ENCODE measurements at places on chromosomes 3 and 15. TPM values are rescaled to one million over a fixed set of nuclear protein-coding genes. Genes with fewer than 3 reads are reported as not detected.

FEZF2 gene
- total RNA-seq: not detected

CGNL1 gene
- total RNA-seq: 2.2 TPM

ADAMTS9 gene
- total RNA-seq: 9.8 TPM

TMCO5A gene
- total RNA-seq: not detected

PLIN1 gene
- total RNA-seq: 11.2 TPM

ECE2 gene
- not detected for total RNA-seq

SLC22A14 gene
- 0.48 TPM for total RNA-seq

TMEM212 gene
- total RNA-seq: not detected

ZNF385D gene
- 0.75 TPM for total RNA-seq

ISLR2 gene
- 0.48 TPM for total RNA-seq

DNA sequence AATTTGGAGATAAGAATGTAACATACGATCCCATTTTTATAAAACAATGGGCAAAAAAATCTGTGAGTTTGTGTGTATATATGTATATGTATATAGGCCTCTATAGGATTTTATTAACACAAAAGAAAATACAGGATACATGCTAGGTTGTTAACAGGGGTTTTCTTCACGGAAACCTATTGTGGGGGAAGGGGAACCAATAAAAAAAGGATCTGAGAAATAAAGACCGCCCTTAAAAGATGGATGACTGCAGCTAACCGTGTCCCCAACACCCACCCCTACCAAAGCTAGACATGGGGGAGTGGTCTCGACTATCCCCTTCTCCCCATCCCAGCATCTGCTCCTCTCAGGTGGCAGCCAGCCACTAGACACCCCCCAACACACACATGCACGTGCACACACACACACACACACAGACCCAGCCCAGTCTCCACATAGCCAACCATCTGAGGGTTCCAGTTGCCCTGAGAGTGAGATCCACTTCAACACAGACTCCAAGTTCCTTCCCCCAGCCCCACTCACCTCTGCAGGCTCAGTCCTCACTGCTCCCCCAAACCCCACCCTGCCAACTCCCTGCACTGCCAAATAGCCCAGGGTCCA lies 132.9 kb downstream of the TPRA1 start:
- H3K4me1 ChIP-seq: peaks cover 23% of the 10 kb centered on the region
- H3K4me3 ChIP-seq: no peak overlapping the region
- no peaks in the 10 kb centered on the region for H3K36me3 ChIP-seq
- no peak overlapping the region for H3K27ac ChIP-seq
- DNase-seq: no peak
- H3K27me3 ChIP-seq: peaks cover 58% of the 10 kb centered on the region

DNA sequence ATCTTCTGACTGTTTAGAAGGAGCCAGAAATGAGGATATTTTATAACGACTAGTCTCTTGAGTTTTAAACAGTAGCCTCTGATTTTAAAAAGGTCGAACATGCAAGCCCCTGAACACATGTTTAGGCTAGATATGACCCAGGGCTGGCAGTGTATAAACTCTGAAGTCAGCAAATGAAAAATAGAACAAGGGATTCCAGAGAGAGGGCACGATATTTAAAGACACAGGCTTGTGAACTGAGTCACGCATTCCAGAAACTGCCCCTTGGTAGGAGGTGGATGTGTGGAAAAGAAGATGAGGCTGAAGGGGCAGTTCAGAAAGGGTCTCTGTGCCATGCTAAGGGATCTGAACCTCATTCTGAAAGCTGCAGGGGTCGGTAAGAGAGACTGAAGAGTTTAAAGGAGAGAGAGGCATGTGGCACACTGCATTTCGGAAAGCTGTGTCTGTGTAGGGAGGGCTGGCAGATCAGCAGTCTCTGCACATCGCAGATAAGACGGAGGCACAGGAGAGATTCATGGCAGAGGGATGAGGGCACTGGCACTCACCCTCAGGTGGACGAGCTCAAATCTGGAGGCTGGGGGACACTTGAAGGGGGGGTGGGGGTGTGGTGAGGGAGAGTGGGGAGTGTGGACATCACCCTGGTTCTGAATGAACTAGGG lies 22.1 kb downstream of the ST8SIA2 start:
- H3K36me3 ChIP-seq: no peaks in the 10 kb centered on the region
- no peak overlapping the region for H3K27ac ChIP-seq
- H3K4me3 ChIP-seq: no peak overlapping the region
- DNase-seq: no peak
- no peaks in the 10 kb centered on the region for H3K4me1 ChIP-seq

- no peak for DNase-seq
- no peak overlapping the region for H3K27ac ChIP-seq
- peaks cover 11% of the 10 kb centered on the region for H3K4me1 ChIP-seq
- H3K27me3 ChIP-seq: no peaks in the 10 kb centered on the region
- no peak overlapping the region for H3K4me3 ChIP-seq
Measured at GRCh38 chr3:151175952-151176351, 27.1 kb downstream of the GPR171 start.

DNA sequence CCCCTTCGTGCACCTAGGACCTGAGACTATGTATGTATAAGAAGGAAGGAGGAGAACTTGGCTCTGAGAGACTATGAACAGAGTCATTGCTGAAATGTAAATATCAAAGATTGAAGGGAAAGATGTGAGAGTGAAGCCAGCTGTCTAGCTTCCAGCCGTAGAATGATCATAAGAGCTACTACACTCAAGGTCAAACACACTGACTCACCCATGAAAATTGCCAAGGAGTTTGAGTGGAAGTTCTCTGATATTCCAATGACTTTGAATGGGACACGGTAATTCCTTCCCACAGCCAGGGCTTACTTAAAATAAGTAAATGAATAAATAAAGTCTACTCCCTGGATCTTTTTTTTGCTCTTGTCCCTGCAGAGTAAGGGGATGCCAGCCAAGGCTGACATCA lies 398.9 kb upstream of the TPRG1 start:
- H3K4me1 ChIP-seq: peaks cover 14% of the 10 kb centered on the region
- no peaks in the 10 kb centered on the region for H3K27me3 ChIP-seq
- no peak overlapping the region for H3K4me3 ChIP-seq
- H3K27ac ChIP-seq: no peak overlapping the region

GRCh38 chr3:129481766-129482332 lies 41.8 kb downstream of the IFT122 start:
- H3K27me3 ChIP-seq: no peaks in the 10 kb centered on the region
- H3K27ac ChIP-seq: no peak overlapping the region
- H3K4me1 ChIP-seq: no peaks in the 10 kb centered on the region
- no peaks in the 10 kb centered on the region for H3K36me3 ChIP-seq

DNA sequence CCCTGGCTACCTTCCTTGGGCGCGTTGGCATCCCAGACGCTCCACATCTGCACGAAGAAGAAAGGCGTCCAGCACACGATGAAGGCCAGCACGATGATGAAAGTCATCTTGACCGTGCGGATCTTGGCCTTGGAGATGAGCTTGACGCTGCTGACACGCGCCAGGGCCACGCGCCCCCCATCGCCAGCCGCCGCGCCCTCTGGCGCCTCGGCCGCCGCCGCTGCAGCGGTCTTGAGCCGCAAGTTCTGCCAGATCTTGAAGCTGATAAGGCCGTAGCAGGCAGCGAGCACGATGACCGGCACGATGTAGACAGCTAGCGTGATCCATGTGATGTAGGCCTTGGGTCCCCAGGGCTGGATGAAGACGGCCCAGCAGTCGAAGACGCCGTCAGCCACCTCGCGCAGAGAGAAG lies 2.2 kb downstream of the OXTR start:
- peaks cover 50% of the 10 kb centered on the region for H3K27me3 ChIP-seq
- H3K27ac ChIP-seq: no peak overlapping the region
- H3K36me3 ChIP-seq: no peaks in the 10 kb centered on the region
- peak overlapping the region; percentile 16 for H3K4me3 ChIP-seq
- H3K4me1 ChIP-seq: peaks cover 23% of the 10 kb centered on the region
- DNase-seq: no peak

GRCh38 chr15:82040862-82041261 lies 5.0 kb downstream of the MEX3B start:
- no peak for DNase-seq
- peaks cover 12% of the 10 kb centered on the region for H3K27me3 ChIP-seq
- no peaks in the 10 kb centered on the region for H3K36me3 ChIP-seq
- H3K4me1 ChIP-seq: peaks cover 10% of the 10 kb centered on the region

- no peaks in the 10 kb centered on the region for H3K27me3 ChIP-seq
- peaks cover 16% of the 10 kb centered on the region for H3K4me1 ChIP-seq
- no peak overlapping the region for H3K27ac ChIP-seq
- no peak overlapping the region for H3K4me3 ChIP-seq
- H3K36me3 ChIP-seq: no peaks in the 10 kb centered on the region
Measured at GRCh38 chr3:45592405-45592804, 2.1 kb upstream of the LIMD1 start.

DNA sequence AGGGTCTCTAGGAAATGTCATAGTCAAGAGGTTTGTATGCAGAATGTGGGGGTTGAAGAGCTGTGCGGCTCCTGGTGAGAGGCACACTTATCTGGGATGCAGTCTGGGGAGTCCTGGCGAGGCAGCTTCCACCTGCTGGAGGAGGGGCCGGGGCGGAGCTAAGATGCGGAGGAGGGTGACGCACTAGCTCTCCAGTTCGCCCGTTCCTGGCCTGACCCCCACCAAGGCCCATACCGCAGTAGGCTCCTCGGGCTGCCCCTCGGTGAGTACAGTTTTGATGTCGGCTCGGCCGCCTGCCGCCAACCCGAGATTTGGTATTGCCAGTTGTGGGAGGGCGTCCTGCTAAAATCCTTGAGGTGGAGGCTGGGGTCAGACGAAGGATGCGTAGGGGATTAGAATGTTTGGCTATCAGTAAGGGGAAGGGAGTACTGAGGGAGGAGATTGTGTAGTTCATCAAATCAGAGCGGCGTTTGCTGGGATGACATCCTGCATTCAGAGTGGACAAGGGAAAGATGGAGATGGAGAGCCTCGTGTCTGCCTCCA lies at the start of gene SCG5:
Gene SCG5, plus strand, starts transcription at position 194 of the 543 bp plus-strand sequence. CDS start 1,883 bp downstream, outside the sequence.
- H3K36me3 ChIP-seq: no peaks in the 10 kb centered on the region
- peaks cover 10% of the 10 kb centered on the region for H3K4me1 ChIP-seq
- DNase-seq: peak; percentile 38
- H3K4me3 ChIP-seq: peak within 1 kb of the TSS; percentile 13
- peaks cover 8% of the 10 kb centered on the region for H3K27me3 ChIP-seq

DNA sequence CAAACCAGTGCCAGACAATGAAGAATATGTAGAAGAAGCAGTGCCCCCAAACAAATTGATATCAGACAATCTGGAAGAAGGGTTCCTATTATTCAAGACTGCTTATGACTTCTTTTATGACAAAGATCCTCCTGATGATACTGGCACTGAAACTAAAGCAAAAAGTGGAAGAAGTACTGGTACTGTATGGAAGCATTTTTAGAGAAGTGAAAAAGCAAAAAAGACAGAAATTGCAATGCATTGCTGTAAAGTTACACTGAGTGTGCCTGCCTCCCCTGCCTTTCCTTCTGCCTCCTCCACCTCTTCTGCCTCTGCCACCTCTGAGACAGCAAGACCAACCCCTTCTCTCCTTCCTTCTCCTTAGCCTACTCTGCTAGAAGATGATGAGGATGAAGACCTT lies 167.6 kb downstream of the PLCL2 start:
- DNase-seq: no peak
- no peaks in the 10 kb centered on the region for H3K36me3 ChIP-seq
- H3K27me3 ChIP-seq: no peaks in the 10 kb centered on the region

DNA sequence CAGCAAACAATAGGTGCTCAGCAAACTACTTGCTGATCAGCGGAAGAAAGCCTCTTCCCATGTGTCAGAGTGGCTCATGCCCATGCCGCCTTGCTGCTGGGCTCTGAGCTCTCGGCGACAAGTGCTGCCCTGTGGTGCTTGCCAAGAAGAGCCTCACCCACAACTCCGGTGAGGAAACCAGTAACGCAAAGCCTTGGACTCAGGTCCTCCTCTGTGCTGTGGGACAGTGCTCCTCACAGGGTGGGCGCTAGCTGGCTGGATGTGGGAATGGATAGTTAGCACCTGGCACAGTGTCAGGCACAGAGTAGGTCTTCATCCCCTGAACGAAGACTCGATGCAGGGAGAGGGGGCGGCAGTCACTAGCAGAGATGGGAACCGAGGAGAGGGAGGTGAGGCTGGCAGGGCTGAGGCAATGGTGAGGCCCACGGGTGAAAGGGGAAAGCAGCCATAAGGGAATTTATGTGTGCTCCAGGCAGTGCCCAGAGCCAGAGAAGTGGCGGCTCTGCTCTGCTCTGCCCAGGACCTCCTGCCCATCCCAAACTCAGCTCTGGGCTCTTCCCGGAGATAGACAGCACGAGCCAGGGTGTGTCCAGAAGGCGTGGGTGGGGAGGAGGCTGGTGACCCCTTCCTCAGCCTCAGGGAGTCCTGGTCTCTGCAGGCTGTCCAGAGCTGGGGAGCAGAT lies 55.7 kb downstream of the IQSEC1 start:
- no peaks in the 10 kb centered on the region for H3K36me3 ChIP-seq
- H3K4me3 ChIP-seq: no peak overlapping the region
- H3K27ac ChIP-seq: no peak overlapping the region
- DNase-seq: peak; percentile 6
- H3K27me3 ChIP-seq: no peaks in the 10 kb centered on the region

DNA sequence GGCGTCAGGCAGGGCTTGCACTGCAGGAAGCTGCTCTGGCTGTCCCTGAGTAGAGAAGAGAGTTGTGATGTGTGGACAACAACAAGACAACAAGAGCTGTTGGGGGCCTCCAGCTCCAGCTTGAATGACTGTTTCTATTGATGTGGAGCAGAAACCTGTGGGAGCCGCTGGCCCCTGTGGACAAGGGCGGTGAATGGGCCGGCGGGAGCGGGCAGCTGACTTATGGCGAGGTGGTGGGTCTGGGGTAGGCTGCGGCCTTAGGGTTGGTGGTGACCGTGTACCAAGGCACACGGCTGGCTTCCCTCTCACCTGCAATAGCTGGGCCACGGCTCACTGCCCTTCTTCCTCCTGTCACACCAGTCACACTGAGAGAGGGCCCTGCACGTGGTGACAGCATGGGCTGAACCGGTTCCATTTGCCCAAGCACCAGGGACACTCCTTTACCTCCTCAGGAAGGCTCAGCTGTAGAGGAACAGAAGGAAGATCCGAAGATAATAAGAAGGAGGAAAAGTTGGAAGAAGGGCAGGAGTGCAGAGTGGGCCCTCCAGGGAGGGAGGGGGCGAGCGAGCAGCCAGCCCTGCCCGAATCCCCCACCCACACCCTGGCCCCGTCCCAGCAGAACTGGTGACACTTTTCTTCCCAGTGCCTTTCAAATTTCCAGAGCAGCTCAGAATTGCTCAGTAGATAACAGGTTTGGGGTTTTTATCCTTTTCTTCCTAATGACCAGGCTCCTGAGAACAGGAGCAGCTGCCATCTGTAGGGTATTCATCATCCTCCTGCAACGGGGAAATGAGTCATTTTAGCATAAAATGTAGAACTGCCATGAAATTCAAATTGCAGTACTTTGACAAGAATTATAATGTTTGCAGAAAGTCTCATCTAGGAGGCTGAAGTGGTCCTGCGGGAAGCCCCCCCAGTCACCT lies 136.9 kb downstream of the TJP1 start:
- no peaks in the 10 kb centered on the region for H3K4me1 ChIP-seq
- no peak for DNase-seq
- no peak overlapping the region for H3K27ac ChIP-seq
- no peaks in the 10 kb centered on the region for H3K36me3 ChIP-seq

GRCh38 chr3:151345859-151346258 lies 16.5 kb upstream of the P2RY13 start:
- H3K4me3 ChIP-seq: no peak overlapping the region
- peak; percentile 9 for DNase-seq
- no peaks in the 10 kb centered on the region for H3K4me1 ChIP-seq
- H3K27me3 ChIP-seq: no peaks in the 10 kb centered on the region
- peak overlapping the region; percentile 36 for H3K27ac ChIP-seq
- H3K36me3 ChIP-seq: no peaks in the 10 kb centered on the region

Measured in transverse colon (tissue), 4 donors.